ENCODE measurements at places on chromosomes 5 and 9.

GRCh38 chr9:98707166-98708102 lies 1.3 kb downstream of the GABBR2 start:
- DNase-seq = no peak

- DNase-seq = no peak
Measured at GRCh38 chr5:180575571-180575970, 15.7 kb downstream of the SCGB3A1 start.

GRCh38 chr5:37860206-37860605 lies 20.4 kb upstream of the GDNF start:
- no peak for DNase-seq

- DNase-seq = no peak
Measured at GRCh38 chr9:79224672-79225433, 346.9 kb upstream of the TLE4 start.
